ENCODE measurements at places on chromosomes 6 and 20.

GRCh38 chr20:23654000-23654399, 16.2 kb upstream of the CST3 start:
- DNase-seq = no peak

DNA sequence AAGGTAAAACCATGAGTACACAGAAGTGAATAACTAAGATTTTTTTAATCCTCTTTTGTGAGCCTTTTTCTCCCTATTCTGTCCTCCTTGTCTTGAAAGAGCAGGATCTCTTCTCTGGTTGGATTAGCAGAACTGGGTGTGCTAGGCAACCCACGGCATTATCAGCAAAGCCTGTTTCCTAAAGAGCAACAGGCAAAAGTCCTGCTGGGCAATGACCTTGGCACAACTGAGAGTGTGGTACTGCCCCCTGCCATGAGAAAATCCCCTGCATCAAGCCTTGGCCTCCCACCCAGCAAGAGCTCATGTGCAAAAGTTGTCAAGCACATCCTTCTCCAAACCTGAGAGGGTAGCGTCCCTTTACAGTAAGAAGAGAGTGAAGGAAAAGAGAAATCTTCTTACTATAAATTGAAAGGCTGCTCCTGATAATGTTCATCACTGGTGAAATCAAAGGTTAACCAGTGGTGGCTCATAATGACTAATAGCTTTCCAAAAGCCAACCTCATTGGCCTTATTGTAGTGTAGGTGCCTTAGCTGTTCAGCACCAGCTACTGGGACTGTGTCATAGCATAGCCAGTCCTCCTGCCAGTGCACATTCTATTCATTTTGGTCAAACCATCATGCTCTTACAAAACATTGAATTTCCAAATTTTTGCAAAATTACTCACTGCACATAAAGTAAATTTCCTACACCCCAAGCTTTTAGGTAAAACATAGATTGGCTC, 17.1 kb downstream of the KIF6 start:
- no peak for DNase-seq

GRCh38 chr20:31489152-31489551, 14.1 kb downstream of the REM1 start:
- no peak for DNase-seq

DNA sequence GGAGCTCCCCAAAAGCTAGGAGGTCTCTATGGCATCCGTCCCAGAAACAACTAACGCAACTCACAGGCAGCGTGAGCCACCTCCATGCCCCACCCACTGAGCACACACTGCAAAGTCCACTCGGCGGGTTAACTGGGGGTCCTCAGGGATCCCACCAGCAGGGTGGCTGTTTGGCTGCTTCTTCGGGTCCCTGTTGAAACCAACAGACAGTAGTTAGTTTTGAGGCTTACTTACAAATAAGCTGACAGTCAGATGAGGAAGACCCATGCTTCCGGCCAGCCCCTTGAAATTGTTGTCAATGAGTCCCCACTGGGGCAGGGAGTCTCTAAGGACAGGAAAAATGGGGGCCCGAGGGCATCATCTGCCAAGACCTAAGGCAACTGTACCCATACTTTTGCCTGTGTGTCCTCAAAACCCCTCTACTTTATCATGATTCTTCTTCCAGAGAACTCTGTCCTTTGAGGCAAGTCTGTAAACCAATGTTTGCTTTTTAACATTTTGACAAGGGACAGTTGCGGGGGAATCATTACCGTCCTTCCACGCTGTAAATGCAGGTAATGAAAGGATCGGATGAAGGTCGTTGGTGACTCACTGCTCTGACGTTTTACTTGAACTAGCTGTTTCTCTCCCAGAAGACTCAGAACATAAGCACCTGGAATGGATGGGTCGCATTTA, 2.2 kb upstream of the PCK1 start:
- DNase-seq = no peak

DNA sequence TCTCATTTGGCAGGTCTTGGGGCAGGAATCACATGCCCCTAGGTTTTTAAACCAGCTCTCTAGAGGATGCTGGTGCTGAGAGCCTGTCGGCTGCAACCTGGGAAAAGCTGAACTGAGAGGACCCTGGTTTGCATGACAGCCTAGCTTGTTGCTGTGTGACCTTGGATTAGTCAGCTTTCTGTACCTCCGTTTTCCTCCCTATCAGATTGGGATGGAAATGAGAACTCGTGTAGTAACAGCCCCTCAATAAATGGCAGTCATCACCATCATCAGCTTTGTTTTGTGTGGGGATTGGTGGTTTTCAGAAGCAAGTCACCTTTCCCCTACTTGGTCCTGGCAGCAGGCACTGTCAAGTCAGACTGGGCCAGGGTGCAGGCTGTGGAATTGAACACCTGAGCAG, 75.2 kb upstream of the MYL9 start:
- DNase-seq = no peak

- no peak for DNase-seq
Observed at GRCh38 chr6:153858529-153858928, 180.5 kb upstream of the OPRM1 start.

DNA sequence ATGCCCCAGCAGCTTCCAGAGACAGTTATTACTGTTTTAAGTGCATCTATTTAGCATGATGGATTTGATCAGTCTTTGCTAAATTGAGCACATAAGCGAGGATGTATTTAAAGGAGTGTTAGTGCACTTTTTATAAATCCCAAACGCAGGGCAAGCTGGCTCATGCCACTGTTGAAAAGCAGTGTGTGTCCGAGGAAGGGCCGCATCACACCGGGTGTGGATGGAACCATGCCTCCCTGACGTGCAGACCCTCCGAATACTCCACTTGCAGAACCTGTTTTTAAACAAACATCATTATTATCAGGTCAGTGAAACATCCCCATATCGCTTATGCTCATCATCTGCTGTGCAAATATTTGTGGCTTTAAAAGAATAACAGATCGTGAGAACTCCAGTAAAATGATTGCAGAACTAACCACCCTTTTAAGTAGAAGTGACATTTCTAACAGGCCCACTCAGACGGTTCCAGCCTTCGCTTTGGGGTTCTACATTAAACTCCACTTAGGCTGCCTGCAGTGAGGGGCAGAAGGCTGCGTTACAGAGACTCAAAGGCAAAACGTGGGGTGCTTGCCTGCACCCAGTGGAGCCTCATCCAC, 190.1 kb downstream of the CDH4 start:
- peak; percentile 32 for DNase-seq

DNA sequence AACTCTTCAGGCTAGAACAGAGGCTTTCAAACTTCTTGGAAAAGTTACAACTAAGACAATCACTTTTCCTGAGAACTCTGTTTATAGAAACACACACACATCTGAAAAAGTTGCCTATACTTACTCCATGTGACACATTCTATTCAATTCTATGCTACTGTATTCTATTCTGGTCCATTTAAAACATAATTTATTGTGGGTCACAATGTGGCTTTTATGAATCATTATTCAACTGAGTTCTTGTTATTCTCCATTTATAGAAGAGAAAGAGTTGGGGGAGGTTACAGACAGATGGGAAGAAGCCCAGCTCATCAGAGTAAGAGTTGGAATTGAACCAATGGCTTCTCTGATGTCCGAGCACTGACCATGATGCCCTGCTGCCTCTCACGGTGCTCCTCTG, 21.6 kb upstream of the BCAS1 start:
- no peak for DNase-seq

DNA sequence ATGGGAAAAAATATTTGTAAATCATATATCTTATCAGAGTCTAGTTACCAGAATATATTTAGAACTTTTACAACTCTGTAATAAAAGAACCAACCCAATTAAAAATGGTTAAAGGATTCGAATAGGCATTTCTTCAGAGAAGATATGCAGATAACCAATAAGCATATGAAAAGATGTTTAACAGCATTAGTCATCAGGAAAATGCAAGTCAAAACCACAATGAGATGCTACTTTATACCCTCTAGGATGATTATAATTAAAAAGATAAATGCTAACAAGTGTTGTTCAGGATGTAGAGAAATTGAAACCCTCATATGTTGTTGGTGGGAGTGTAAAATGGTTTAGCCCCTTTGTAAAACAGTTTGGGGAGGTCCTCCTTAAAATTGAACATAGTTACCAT, 94.1 kb downstream of the LRRC1 start:
- peak; percentile 16 for DNase-seq

DNA sequence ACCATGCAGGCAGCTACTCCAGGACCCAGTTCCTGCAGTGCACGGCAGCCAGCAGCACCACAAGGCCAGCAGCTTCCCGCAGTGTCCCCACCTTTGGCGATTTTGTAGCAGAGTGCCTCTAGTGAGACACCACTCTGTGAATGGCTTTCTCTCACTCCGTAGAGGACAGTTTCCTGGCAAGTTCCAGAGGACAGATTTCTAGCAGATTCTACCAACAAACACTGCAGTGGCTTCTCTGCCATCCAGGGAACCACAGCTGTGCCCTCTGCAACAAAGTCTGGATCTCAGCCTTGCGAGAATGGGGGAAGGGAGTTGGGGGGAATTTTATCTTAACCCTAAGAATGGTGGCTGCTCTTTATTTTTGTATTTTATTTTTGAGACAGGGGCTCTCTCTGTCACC, 28.7 kb downstream of the SNHG17 start:
- no peak for DNase-seq

Data from astrocyte of the spinal cord (primary cell).